ENCODE measurements at places on chromosomes 12 and 14. TPM values are rescaled to one million over a fixed set of nuclear protein-coding genes. Genes with fewer than 3 reads are reported as not detected.

- DNase-seq: no peak
Measured at GRCh38 chr12:77814386-77814785, 16.3 kb upstream of the NAV3 start.

Gene ANKRD33
- not detected for total RNA-seq

Gene TMEM132C
- 12.6 TPM for total RNA-seq

Gene BICDL1
- total RNA-seq: 17.2 TPM

Gene LRTM2
- total RNA-seq: not detected

All from ureter (tissue), 1 donor.